ENCODE measurements at places on chromosomes 3 and 15.

DNA sequence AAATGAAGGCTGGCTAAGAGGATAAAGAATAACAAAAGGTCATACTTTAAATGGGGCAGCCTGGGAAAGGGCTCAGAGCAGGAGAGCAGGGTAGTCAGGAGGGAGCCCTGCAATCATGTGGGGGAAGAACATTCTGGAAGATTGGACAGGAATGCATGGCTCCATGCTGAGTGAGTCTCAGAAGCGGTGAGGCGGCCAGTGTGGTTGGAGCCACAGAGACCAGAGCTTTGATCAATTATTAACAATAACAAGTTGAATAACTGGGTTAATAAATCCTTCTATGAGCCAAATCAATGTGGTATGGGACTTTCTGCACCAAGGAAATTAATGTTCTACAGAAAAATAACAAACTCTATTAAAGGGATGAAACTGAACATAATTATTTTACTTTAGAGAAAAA is 57.9 kb upstream of the DCUN1D1 start:
- no peak for DNase-seq

DNA sequence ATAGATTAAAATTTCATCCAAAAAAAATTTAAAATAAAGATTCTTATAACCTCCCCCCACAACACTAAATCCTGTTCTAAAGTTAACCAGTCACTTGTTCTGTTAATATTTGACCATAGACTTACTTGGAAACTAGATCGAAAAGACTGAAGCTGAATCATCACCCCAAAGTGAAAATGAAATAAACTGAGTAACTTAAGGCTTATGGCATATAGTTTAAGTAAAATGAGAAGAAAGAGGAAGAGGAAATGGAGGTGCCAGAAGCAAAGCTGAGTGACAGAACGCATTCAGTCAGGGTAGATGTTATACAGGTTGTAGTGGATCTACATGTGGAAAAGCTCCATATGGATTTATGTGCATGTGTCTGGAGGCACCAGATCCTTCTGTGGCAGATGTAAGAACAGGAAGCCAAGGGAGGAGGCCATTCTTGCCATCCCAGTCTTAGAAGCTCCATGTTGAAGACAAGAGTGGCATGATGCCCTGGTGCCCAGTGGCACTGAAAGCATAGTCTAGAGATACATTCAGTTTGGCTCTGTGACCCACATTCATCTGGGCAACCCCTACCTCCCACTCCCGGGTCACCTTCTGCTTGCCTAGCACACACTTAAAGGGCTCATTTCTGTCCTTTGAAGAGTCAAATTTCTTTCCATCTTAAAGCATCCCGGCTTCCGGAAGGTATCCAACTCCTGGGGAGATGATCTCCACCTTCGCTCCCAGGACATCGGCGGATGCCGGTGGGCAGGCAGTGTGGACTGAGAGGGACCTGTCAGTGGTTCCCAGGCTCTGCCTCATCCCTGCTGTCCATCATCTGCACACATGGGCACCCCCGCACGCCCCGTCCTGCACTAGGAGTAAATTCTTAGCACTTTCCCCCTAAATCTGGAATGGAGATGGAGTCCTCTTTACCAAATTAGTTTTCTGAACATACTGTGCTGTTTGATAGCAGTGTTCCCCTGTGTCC is 90.8 kb downstream of the NEO1 start:
- DNase-seq, result peak; percentile 12

GRCh38 chr3:36923523-36923943 is 21.3 kb downstream of the TRANK1 start:
- no peak for DNase-seq

- DNase-seq, result no peak
Measured at GRCh38 chr3:15159501-15160136, 46.4 kb upstream of the CAPN7 start.
